ENCODE measurements at places on chromosomes 7 and 10. TPM values are rescaled to one million over a fixed set of nuclear protein-coding genes. Genes with fewer than 3 reads are reported as not detected.

Gene GPR15LG
- 560 TPM for total RNA-seq

DNA sequence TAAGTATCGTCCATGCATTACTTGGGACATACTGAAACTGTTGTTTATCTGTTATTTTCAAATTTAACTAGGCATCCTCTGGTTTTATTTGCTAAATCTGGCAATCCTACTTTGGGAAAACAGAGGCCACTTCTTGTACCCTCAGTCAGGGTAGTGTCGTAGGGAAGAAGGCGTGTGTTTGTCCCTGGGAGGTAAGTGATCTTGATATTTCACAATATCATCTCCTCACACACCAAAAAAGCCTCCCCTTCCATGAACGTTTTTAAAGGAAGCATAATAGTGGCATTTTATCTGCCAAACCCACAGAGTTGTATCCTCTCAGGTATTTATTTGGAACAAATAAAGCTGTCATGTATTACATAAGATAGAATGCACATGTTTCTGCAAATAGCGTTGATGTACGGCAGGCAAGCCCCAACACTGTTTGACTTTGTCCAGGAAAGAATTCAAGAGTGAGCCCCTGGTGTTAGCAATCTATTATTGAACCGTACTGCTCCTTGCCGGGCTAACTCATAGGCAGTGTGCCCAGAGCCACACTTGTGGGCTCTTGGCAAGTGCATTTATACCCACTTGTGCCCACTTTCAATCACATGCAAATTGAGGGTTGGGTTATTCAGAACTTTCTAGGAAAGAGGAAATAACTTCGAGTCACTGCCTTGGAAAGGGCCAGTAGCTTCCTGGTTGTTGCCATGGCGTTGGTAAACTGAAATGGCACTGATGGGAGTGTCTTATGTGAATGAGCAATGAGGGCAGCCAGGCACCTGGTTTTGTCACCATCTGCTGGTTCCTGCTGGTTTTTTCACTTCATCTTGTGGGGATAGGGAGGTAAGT, 266.0 kb downstream of the USP6NL start:
- H3K4me1 ChIP-seq = no peaks in the 10 kb centered on the region
- no peak overlapping the region for H3K27ac ChIP-seq
- peak; percentile 72 for DNase-seq
- H3K27me3 ChIP-seq = no peaks in the 10 kb centered on the region
- H3K36me3 ChIP-seq = no peaks in the 10 kb centered on the region
- H3K4me3 ChIP-seq = no peak overlapping the region

- no peak for DNase-seq
- no peak overlapping the region for H3K27ac ChIP-seq
- no peaks in the 10 kb centered on the region for H3K4me1 ChIP-seq
- peaks cover 5% of the 10 kb centered on the region for H3K27me3 ChIP-seq
These were observed 95.9 kb upstream of the LEP start for GRCh38 chr7:128145191-128145590.

- no peaks in the 10 kb centered on the region for H3K27me3 ChIP-seq
- no peak overlapping the region for H3K4me3 ChIP-seq
- H3K27ac ChIP-seq = no peak overlapping the region
- H3K4me1 ChIP-seq = no peaks in the 10 kb centered on the region
- DNase-seq = no peak
- peaks cover 7% of the 10 kb centered on the region for H3K36me3 ChIP-seq
These were observed 95.1 kb downstream of the SNX13 start for GRCh38 chr7:17845197-17845547.

DNA sequence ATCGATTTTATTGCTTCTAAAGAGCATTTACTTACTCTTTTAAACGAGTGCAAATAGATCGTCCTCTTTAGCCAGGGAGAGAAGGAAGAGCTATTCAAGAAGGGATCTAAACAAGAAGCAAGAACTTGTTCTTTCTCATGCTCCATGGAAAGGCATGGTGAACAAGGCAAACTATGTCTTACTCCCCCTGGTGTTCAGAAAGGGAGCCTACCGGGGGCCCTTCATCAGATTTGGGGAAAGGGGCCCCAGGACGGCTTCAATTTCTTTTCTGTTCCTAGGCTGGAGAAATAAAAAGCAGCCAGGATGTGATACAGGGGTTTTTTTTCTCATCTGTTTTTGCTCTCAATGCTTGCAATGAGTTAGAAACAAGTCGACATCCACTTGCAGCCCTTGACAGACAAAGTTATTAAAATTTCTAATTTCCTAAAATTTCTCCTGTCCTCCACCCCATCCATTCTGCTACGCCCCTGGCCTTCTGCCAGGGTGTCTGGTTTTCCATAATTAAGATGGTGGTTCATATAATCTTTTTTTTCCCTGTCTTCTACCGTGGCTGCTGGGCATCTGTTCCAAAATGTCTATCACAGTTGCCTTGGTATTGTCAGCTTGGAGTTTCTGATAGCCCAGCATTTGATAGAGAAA, 214.4 kb downstream of the CREB5 start:
- no peaks in the 10 kb centered on the region for H3K27me3 ChIP-seq
- H3K36me3 ChIP-seq = no peaks in the 10 kb centered on the region

Gene RALA
- 55.6 TPM for total RNA-seq

Gene CUZD1
- total RNA-seq = 3.6 TPM

Gene CDCA7L
- total RNA-seq = 19.8 TPM

GRCh38 chr7:96739609-96740008, 30.0 kb upstream of the SEM1 start:
- H3K4me3 ChIP-seq = no peak overlapping the region
- no peaks in the 10 kb centered on the region for H3K36me3 ChIP-seq
- H3K27ac ChIP-seq = no peak overlapping the region
- no peak for DNase-seq
- H3K27me3 ChIP-seq = no peaks in the 10 kb centered on the region
- no peaks in the 10 kb centered on the region for H3K4me1 ChIP-seq

- no peak overlapping the region for H3K27ac ChIP-seq
- no peak overlapping the region for H3K4me3 ChIP-seq
- no peaks in the 10 kb centered on the region for H3K27me3 ChIP-seq
- no peak for DNase-seq
- peaks cover 3% of the 10 kb centered on the region for H3K4me1 ChIP-seq
These were observed 91.5 kb upstream of the CUX1 start for GRCh38 chr7:101725921-101726320.

DNA sequence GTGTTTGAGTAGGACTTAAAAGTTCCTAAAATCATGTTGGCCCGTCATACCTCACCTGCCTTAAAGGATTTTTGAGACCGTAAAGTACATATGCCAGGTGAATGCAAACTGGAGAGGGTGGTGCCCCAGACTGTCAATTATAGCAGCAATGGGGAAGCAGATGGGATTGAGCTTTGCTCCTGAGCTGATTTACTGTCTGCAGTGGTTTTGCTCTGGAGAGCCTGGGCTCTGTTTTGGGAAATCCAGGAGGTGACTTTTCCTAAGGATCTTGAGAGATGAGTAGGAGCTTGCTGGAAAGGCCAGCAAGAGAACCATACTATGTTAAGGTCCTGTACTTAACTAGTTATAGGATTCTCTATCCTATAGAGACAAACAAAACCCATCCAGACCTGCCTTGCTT, 43.0 kb downstream of the COL13A1 start:
- H3K36me3 ChIP-seq = no peaks in the 10 kb centered on the region
- DNase-seq = no peak
- no peak overlapping the region for H3K4me3 ChIP-seq
- H3K27ac ChIP-seq = no peak overlapping the region

Gene NEURL1
- 46.1 TPM for total RNA-seq

Gene TMEM225B
- total RNA-seq = not detected

DNA sequence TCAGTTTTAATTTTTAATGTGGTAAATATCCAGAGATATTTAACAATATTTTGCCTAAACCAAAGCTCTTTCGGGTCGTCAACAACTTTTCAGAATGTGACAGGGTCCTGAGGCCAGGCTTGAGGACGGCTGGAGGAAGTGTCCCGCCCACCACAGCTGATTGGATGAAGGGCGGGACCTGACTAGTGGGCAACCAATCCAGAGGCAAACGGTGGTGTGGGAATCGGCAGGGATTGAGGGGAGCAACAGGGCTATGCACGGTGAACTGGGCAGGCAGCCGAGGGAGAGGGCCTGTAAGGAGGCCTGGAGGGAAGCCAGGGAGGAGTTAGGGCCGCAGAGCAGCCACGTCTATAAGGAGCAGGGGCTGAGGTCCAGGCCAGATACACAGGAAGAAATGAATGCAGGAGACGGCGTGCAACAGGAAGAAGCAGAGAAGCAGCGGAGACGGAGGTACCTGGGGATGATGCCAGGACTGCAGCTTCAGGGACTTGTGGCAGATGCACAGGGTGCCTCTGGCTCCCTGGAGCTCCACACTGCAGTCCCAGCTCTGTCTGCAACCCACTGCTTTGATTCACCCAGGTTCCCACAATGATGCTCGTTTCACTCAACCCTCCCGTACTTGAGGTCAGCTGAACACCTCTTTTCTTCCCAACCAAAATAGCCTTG, 46.1 kb upstream of the ZMIZ1 start:
- no peaks in the 10 kb centered on the region for H3K4me1 ChIP-seq
- no peaks in the 10 kb centered on the region for H3K27me3 ChIP-seq
- H3K36me3 ChIP-seq = no peaks in the 10 kb centered on the region

DNA sequence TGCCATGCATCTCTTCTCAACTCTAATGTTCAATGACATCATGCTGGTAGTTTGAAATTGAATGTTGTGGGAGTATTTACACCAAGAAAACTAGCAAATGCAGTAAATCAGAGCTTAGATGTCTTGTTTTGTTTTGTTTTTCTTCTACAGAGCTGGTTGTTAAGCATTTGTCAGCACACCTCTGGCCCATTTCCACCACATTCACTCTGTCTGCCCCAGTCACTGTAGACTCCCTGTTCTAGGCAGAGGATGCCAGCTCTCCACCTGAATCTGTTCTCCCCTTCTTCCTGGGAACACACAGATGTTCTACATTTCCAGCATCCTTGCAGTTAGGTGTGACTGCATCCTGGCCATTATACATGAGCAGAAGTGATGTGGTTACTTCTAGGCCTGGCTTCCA, 4.1 kb upstream of the ARHGAP22 start:
- H3K27ac ChIP-seq = no peak overlapping the region
- no peaks in the 10 kb centered on the region for H3K27me3 ChIP-seq
- peaks cover 9% of the 10 kb centered on the region for H3K4me1 ChIP-seq

DNA sequence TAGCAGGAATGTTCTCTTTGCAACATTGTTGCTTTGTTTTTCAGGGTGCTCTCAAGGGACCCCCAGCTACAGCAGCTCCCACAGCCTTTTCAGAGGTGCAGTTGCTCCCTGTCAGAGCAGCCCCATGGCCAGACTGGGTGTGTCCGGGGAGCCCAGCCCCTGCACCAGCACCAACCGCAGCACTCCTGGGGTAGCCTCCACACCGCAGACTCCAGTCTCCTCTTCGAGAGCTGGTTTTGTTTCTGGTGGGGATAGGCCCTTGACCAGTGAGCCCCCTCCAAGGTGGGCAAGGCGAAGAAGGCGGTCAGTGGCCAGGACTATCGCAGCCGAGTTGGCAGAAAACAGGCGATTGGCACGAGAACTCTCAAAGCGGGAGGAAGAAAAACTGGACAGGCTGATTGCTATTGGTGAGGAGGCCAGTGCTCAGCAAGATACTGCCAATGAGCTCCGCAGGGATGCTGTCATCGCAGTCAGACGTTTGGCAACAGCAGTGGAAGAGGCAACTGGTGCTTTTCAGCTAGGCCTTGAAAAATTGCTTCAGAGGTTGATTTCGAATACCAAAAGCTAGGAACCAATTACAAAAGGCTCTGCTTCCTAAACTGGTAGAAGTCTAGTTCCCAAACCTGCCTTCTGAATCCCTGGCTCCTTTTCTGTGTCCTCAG, 5.4 kb downstream of the HSPA14 start:
- H3K4me3 ChIP-seq = no peak overlapping the region
- no peaks in the 10 kb centered on the region for H3K27me3 ChIP-seq
- H3K4me1 ChIP-seq = no peaks in the 10 kb centered on the region
- H3K27ac ChIP-seq = no peak overlapping the region
- peaks cover 9% of the 10 kb centered on the region for H3K36me3 ChIP-seq

Gene TDRD1
- total RNA-seq = 0.57 TPM

Gene AOAH
- 22.2 TPM for total RNA-seq

GRCh38 chr10:131532291-131532690, 220.8 kb upstream of the TCERG1L start:
- H3K27me3 ChIP-seq = no peaks in the 10 kb centered on the region
- no peaks in the 10 kb centered on the region for H3K36me3 ChIP-seq
- no peak overlapping the region for H3K27ac ChIP-seq
- H3K4me1 ChIP-seq = no peaks in the 10 kb centered on the region
- no peak overlapping the region for H3K4me3 ChIP-seq

Gene NUTM2B
- total RNA-seq = 1.2 TPM

- no peaks in the 10 kb centered on the region for H3K36me3 ChIP-seq
- H3K27me3 ChIP-seq = no peaks in the 10 kb centered on the region
- no peak overlapping the region for H3K4me3 ChIP-seq
- no peak overlapping the region for H3K27ac ChIP-seq
These were observed 14.3 kb downstream of the KLF6 start for GRCh38 chr10:3770611-3771110.

- H3K27me3 ChIP-seq = no peaks in the 10 kb centered on the region
- no peaks in the 10 kb centered on the region for H3K36me3 ChIP-seq
- DNase-seq = no peak
- H3K27ac ChIP-seq = no peak overlapping the region
These were observed 163.9 kb upstream of the AUTS2 start for GRCh38 chr7:69434398-69434815.

GRCh38 chr10:31650010-31650409, 278.6 kb downstream of the ARHGAP12 start:
- no peak overlapping the region for H3K27ac ChIP-seq
- no peaks in the 10 kb centered on the region for H3K27me3 ChIP-seq
- H3K4me3 ChIP-seq = no peak overlapping the region

DNA sequence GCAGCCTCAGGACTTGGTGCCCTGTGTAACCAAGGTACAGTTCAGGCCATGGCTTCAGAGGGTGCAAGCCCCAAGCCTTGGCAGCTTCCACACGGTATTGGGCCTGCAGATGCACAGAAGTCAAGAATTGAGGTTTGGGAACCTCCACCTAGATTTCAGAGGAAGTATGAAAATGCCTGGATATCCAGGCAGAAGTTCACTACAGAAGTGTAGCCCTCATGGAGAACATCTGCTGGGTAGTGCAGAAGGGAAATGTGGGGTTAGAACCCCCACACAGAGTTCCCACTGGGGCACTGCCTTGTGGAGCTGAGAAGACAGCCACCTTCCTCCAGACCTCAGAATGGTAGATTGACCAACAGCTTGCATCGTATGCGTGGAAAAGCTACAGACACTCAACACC, 3.4 kb upstream of the SEM1 start:
- peaks cover 5% of the 10 kb centered on the region for H3K4me1 ChIP-seq
- H3K36me3 ChIP-seq = no peaks in the 10 kb centered on the region
- H3K27me3 ChIP-seq = no peaks in the 10 kb centered on the region
- H3K4me3 ChIP-seq = no peak overlapping the region
- no peak overlapping the region for H3K27ac ChIP-seq
- DNase-seq = no peak

DNA sequence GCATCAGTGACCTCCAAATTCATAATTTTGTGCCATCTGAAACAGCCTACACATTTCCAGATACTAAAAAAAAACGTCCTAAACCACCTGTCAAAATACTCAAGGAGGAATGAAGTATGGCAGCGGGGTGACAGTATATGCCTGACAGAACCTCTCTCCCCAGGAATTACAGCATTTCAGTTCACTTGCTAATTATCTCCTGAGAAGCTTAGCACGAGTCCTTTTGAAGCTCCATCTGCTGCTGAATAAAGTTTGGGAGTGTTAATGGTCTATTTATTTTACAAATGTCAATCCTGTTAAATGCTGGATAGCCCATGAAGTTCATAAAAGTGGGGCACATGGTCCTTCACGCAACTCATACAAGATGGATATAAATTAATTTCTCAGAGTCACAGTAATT, 29.4 kb upstream of the ANLN start:
- no peaks in the 10 kb centered on the region for H3K36me3 ChIP-seq
- no peaks in the 10 kb centered on the region for H3K4me1 ChIP-seq
- DNase-seq = no peak
- no peaks in the 10 kb centered on the region for H3K27me3 ChIP-seq
- H3K4me3 ChIP-seq = no peak overlapping the region
